ENCODE measurements at places on chromosomes 3 and 15.

DNA sequence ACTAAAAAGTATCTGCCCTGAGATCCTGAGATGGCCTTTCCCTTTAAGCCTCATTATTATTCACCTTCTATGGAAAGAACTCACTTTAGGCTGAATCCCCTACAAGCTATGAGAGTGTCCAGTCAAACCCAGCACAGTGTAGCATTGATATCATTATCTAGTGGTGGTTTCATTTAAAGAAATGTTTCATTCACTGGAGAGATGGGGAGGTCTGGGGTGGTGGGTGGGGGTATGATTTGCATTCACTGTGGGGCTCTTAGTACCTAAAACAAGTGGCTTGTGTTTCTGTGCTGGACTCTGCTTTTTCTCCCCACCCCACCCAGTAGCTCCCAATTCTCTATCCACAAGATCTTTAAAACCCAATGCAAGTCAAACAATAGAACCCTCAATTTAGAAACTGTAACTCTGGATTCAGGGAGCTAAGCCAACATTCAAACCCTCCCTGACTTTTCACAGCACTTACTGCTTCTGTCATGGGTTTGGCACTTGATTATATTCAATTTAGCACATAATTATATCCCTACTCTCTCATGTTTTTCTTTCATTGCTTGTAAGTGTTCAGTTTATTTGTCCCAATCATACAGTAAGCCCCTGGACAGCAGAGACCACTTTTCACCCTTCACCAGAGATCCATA, 310.5 kb upstream of the THBS1 start:
- DNase-seq, result no peak

- no peak for DNase-seq
These were observed 4.0 kb downstream of the PATL2 start for GRCh38 chr15:44706946-44707636.

- DNase-seq, result no peak
These were observed 43.4 kb upstream of the SEC22A start for GRCh38 chr3:123158330-123158729.

DNA sequence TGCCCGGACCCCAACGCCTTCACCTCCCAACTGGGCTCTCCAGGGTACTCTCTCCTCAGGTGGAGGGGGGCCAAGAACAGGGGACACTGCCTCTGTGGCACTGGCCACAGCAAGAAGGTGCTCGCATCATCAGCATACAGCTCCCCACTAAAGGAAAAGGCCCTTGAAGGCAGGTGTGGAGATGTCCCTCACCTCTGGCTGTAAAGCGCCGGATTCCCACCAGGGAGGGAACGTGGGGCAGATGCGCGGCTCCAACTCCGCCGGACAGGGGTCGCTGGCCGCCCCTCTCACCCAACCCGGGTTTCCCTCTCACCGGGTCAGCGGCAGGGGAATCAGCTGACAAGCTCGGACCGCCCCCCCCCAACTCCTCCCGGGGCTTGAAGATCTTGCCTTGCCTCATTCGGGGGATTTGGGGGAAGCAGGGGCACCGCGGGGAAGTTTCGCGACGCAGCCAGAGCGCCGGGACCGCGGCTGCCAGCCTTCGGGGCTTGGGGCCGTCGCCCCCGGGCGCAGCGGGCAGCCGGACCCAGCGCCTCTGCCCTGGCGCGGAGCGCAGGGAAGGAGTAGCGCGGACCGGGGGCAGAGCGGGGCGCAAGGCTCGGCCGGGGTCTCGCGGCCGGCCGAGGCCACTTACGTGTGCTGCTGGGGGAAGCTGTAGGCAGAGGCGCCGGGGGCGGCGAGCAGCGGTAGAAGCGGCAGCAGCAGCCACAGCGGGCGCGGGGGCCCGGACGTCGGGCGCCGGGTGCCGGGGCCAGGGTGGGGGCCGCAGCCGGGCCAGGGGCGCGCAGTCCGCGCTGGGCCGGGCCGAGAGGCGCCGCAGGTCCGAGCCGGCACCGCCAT, 630 bp downstream of the CACNA2D2 start:
- no peak for DNase-seq

DNA sequence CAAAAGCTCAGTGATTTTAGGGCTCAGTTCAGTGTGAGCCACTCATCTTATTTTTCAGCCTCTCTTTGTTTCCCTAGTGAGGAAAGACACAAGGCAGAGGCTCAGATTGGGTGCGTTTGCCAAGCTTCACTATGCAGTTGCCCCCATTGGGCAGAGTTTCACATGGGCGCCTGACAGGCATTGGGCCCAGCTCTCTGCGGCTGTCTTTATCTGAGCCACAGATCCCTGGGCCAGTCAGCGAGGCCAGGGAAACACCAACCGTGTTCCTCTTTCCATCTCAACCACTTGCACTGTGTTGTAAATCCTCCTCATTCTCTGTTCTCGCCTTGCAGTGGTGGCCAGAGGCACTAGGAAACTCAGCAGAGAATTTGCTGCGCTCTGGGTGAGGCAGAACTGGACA, 10.8 kb downstream of the ESYT3 start:
- no peak for DNase-seq

- no peak for DNase-seq
These were observed 65.7 kb upstream of the DGKG start for GRCh38 chr3:186427627-186428281.

DNA sequence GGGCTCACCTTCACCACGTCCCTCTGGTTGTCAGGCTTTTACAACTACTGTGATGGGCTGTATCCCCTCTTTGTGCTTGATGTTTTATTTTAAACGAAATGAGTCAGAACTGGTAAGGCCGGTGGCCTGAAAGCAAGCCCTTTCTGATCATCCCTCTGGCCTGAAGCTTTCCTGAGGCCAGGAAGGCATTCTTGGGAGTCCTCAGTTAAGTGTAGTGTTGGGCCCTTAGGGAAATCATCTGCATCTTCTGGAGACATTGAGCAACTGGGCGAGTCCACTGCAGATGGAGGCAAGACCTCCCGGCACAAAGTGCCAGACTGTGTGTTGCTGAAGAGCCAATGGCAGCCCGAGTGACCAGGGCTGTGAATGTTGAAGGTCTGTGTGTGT, 33.0 kb upstream of the AMOTL2 start:
- no peak for DNase-seq

- no peak for DNase-seq
These were observed 41.9 kb downstream of the PCOLCE2 start for GRCh38 chr3:142846779-142847577.

GRCh38 chr3:9397906-9398699, 688 bp downstream of the SETD5 start:
- DNase-seq, result peak; percentile 61

GRCh38 chr3:129565902-129566301, 22.9 kb downstream of the H1-8 start:
- DNase-seq, result no peak

All from left hindlimb (tissue), 1 donor.